NCI-H1417 (cell line): ENCODE measurements at places on chromosomes 7 and 10.

DNA sequence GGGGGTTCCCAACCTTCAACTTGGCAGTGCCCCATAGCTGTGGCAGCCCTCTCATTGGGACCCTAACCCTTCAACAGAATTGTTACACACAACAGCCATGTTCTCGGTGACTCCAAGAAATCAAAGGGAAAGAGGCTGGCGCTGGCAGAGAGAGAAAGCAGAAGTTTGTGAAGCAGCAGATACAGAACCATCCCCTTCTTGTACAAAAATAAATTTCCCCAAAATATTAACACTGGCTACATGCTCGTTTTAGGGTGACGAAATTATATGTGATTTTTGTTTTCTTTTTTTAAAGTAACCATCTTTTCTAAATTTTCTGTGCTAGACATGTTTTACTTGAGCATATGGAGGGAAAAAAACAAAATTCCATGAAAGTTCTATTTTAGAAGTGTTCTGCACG is 45.2 kb upstream of the SAMD8 start:
- no peak for DNase-seq

- no peak for DNase-seq
These were observed 188.6 kb downstream of the ETV1 start for GRCh38 chr7:13800694-13801448.

DNA sequence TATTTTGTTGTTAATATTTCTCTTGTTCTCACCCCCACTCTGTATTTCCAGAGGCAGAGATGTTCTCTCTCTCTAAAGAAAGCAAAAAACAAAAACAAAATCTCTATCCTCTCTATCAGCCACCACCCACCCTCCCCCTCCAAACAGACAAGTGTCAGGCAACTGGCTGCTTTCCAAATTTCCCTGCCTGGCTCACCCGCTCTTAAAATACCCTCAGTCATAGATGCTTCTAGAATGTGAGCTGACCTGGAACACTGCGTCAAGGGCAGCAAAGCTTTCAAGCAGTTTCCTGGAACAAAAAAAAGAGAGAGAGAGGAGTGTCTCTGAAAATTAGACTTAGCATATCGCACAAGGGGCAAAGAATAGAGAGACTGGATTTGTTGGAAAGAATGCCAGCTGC is 341.0 kb upstream of the ZMIZ1 start:
- peak; percentile 41 for DNase-seq

- DNase-seq: no peak
These were observed 188.0 kb downstream of the TAX1BP1 start for GRCh38 chr7:27928001-27928400.

DNA sequence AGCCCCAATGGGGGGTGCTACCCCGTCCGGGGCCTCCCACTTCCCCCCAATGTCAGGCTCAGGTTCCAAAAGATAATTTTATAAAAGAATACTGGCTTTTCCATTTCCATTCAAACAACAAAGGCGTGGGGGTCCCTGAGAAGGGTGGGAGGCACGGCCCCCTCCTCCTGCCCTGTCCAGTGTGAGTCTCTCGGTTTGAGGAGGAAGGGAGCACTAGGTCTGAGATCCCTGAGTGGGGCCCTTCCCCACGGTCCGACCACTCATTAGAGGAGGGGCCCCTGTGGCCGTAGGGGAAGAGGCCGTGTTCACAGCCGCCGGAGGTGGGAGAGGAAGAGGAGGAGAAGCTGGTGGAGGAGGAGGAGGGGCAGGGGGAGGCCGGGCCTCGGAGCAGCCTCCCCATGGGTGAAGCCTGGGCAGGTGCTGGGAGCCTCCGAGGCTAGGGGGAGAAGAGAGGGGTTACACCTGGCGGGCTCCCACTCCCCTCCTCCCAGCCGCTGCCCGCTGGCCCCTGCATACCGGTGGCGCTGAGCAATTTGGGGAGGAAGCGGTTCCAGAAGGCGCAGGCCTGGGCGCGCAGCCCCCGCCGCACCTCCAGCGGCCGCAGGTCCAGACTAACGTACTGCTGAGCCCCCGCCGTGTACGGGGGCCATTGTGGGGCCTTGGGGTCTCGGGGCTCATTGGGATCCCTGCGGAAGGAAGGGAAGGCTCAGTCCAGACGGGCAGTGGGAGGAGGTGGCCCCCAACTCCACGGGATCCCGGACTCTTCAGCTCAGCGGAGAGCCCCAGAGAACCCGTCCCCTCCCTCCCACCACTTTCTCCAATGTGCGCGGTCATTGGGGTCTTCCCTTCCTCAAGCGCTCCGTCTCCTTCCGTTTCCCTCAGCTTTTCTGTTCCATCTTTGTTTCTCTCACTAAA is 1.4 kb upstream of the UFSP1 start:
- peak; percentile 51 for DNase-seq

GRCh38 chr10:89591111-89591795 is 53.8 kb downstream of the PANK1 start:
- DNase-seq: no peak

- no peak for DNase-seq
These were observed 158.6 kb downstream of the CREB5 start for GRCh38 chr7:28570970-28571288.

DNA sequence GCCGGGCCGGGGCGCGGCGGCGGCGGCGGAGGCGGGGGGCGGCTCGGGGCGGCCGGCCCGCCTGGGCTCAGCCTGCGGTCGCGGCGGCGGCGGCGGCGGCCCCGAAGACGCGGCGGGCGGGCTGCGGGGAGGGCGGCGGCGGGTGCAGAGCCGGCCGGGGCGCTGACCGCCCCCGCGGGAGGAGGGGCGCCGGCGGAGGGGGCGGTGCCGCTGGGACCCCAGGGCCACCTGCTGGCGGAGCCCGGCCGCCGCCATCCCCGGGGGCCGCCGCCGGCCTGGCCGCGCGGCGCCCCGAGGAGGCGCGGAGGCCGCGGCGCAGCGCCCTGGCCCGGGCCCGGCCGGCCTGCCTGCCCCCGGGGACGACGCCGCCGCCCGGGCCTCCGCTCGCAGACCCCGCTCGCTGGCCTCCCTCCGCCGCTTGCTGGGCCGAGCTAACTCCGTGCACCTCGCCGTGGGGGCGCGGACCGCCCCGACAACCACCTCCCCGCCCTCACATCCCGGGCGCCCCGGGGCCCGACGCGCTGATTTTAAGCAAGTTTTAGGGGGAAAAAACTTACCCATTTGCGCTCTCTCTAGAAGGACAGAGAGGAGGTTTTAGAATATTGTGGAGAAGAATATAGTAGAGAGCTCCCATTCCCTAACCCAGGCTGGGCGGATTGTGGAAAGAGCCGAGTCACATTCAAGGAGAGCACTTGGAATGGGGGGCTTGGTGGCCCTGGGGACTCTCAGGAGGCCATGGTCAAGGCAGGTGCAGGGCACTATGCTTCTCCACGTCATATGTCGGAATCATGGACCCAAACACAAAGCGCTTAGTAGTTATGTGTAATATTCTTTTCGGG is at the start of gene BEND7:
Gene BEND7 (minus strand): TSS at position 140 of the 839 bp plus-strand sequence. CDS start 481 bp downstream, outside the sequence.
- DNase-seq: peak; percentile 46
